CD4-positive, alpha-beta T cell treated with Interleukin-1 beta for 1 hour (primary cell): ENCODE measurements at places on chromosomes 3 and 15.

- DNase-seq, result peak; percentile 40
Observed at GRCh38 chr3:48847053-48847503, 596 bp downstream of the PRKAR2A start.

DNA sequence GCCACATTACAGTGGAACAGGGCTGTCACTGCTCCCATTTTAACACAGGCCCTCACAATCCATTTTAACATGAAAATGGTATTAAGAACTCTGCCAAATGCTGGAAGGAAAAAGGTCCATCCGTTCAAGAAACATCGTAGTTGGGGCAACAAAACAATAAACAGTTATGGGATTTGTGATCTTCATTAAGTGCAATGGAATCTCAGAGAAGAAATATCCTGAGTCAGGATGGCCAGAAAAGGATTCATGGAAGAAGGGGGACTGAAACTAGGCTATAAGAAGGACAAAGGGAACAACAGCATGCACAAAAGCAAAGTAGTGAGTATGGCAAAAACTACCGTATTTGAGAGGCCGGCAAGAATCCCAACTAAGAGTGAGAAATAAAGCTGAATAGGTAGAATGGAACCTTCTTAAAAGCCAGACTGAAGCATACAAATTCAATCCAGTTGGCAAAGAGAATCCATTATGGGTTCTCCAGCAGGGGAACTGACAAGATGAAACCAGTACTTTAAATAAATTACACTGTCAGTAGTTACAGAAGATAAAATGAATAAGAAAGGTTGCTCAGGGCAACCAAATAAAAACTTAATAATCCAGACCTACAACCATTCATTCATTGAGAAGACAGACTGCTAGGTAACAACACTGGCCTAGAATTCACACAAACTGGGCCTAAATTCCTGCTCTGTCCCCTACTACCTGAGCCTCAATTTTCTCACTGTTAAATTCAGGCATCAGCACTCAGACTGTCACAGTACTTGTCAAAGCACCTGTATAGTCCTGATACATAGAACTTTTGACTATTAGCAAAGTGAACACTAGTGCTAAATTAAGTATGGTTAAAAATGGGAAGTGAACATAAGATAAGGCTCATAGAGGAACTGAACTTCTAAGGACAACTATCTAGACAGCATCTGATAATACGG, 6.3 kb downstream of the TBL1XR1 start:
- DNase-seq, result no peak

GRCh38 chr3:46386205-46386604, 15.5 kb downstream of the CCR5 start:
- DNase-seq, result no peak

- DNase-seq, result no peak
Observed at GRCh38 chr3:188008582-188009213, 145.3 kb upstream of the LPP start.

DNA sequence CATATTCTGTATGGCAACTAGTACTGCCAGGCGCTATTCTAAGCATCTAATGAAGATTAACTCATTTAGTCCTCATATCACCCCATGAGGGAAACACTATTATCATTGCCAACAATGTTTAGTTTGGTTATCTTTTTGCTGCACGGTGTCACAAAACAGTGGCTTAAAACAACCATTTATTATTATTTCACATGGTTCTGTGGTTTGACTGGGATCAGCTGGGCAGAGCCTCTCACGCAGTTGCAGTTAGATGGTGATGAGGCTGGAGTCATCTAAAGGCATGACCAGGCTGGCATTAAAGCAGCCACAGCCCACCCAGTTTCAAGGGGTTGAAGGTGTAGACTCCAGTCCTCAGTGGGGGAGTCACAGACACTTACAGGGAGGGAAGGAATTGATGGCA, 32.8 kb upstream of the RASA2 start:
- no peak for DNase-seq

GRCh38 chr3:123688241-123688747, 103.4 kb upstream of the HACD2 start:
- no peak for DNase-seq
